T-helper 2 cell (primary cell): ENCODE measurements at places on chromosomes 6 and 20.

- no peak for DNase-seq
Measured at GRCh38 chr6:136521427-136521826, 28.8 kb downstream of the MAP7 start.

GRCh38 chr20:10643560-10643873 is 30.3 kb downstream of the JAG1 start:
- no peak for DNase-seq

- no peak for DNase-seq
Measured at GRCh38 chr6:37695857-37696219, 1.8 kb downstream of the MDGA1 start.

GRCh38 chr20:17457079-17457478 is 74.1 kb downstream of the BFSP1 start:
- DNase-seq = no peak
